Skin of body (tissue), 3 donors: ENCODE measurements at places on chromosomes 12 and 14. TPM values are rescaled to one million over a fixed set of nuclear protein-coding genes. Genes with fewer than 3 reads are reported as not detected.

Gene KRT83
- 18.8 TPM for total RNA-seq

Gene KRT85
- total RNA-seq: 98.6 TPM

Gene KITLG
- 34.1 TPM for total RNA-seq

Gene WDR20
- total RNA-seq: 22.3 TPM

Gene TAMALIN
- total RNA-seq: 17.0 TPM

GRCh38 chr12:16297521-16297920 lies 20.0 kb upstream of the SLC15A5 start:
- DNase-seq: no peak

DNA sequence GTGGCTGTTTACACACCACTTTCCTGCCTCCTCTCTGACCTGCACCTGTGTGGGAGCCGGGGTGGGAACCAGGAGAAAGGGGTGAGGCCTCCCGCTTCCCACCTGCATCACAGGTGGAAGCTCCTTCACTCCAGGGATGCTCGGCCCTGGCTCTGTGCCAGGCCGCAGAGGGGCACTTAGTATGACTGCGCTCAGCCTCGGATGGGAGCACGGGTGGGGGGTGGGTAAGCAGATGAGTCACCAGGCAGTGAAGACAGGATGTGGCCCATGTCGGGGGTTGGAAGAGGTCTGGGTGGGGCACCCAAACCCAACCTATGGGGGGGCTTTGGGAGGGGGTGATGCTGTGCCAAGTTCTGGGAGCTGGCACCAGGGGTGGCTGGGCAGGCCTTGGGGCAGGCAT lies 7.4 kb upstream of the CYP46A1 start:
- no peak for DNase-seq

GRCh38 chr12:8045952-8046944 lies 13.7 kb downstream of the FOXJ2 start:
- peak; percentile 36 for DNase-seq

- peak; percentile 20 for DNase-seq
Measured at GRCh38 chr14:75979071-75979571, 2.7 kb downstream of the TGFB3 start.

GRCh38 chr12:91249054-91249453 lies 66.4 kb upstream of the DCN start:
- peak; percentile 71 for DNase-seq

DNA sequence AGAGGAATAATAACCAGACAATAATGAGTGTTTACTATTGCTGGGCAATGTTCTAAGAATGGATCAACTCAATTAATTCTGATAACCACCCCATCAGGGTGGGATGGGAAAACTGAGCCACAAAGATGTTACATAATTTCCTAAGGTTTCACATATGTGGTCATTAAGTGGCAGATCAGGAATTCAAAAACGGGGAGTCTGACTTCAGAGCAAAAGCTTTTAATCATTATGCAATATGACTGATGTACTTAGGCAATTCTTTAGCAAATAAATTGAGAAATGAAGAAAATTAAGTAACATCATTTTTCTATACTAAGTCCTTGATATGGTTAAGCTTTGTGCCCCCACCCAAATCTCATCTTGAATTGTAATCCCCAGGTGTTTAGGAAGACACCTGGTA lies 53.4 kb downstream of the PLCZ1 start:
- no peak for DNase-seq

- DNase-seq: no peak
Measured at GRCh38 chr12:121278169-121279070, 18.1 kb downstream of the CAMKK2 start.

- DNase-seq: no peak
Measured at GRCh38 chr12:112046003-112046402, 32.8 kb downstream of the ERP29 start.

- no peak for DNase-seq
Measured at GRCh38 chr12:42643881-42644579, 54.5 kb upstream of the PRICKLE1 start.
